ENCODE measurements at places on chromosomes 13 and 19. TPM values are rescaled to one million over a fixed set of nuclear protein-coding genes. Genes with fewer than 3 reads are reported as not detected.

Gene C13orf42
- not detected for total RNA-seq

Gene GTF3A
- 251 TPM for total RNA-seq

GRCh38 chr19:6250909-6251308 is 28.9 kb downstream of the MLLT1 start:
- DNase-seq = no peak

- DNase-seq = no peak
Measured at GRCh38 chr19:54439174-54439851, 9.7 kb upstream of the LENG8 start.

GRCh38 chr19:35793381-35794165 is 18.2 kb downstream of the ARHGAP33 start:
- no peak for DNase-seq

Data from activated T-helper 2 cell treated with anti-CD3 and anti-CD28 coated beads, Interferon-gamma antibody, Interleukin-2, Interleukin-4, amounts not matched to agents 10 μg/mL and 5 μg/mL and 100 μg/mL, durations not matched to agents 14 hours and 24 hours and 36 hours (primary cell).